ENCODE measurements at places on chromosomes 7 and 10. TPM values are rescaled to one million over a fixed set of nuclear protein-coding genes. Genes with fewer than 3 reads are reported as not detected.

GRCh38 chr7:49166441-49166840 lies 242.1 kb downstream of the CDC14C start:
- no peak for DNase-seq

DNA sequence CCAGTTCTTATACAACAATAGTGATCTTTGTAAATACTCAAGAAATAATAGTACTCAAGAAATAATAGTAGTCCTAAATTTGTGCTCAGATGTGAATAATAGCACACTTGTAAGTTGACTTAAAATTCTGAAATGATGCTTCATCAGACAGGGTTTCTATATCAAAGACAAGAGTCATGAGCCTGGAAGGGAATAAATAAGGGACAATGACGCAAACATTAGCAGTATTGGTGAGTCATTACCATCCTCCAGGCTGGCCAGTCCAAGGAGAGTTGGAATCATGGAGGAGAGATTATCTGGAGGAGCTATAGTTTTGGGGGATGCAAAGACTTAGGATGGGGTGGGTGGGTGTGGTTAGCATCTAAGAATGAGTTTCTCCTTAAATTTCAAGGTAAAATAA lies 6.1 kb upstream of the SH3PXD2A start:
- DNase-seq = no peak

DNA sequence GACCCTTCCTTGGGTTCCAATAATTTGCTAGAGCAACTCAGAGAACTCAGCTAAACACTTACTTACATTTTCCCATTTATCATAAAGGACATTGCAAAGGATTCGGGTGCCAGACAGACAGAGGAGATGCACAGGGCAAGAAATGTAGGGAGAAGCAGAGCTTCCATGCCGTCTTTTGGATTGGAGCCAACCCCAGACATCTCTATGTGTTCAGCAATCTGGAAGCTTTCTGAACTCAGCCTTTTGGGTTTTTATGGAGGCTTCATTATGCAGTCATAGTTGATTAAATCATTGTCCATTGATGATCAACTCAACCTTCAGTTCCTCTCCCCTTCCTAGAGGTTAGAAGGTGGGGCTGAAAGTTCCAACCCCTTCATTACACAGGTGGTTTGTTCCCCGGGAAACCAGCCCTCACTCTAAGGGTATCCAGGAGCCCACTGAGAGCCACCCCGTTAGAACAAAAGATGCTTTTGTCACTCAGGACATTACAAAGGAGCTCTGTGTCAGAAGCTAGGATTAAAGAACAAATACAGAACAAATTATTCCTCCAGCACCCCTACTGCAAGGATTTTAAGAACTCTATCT lies 211.9 kb upstream of the VSTM2A start:
- no peak for DNase-seq

DNA sequence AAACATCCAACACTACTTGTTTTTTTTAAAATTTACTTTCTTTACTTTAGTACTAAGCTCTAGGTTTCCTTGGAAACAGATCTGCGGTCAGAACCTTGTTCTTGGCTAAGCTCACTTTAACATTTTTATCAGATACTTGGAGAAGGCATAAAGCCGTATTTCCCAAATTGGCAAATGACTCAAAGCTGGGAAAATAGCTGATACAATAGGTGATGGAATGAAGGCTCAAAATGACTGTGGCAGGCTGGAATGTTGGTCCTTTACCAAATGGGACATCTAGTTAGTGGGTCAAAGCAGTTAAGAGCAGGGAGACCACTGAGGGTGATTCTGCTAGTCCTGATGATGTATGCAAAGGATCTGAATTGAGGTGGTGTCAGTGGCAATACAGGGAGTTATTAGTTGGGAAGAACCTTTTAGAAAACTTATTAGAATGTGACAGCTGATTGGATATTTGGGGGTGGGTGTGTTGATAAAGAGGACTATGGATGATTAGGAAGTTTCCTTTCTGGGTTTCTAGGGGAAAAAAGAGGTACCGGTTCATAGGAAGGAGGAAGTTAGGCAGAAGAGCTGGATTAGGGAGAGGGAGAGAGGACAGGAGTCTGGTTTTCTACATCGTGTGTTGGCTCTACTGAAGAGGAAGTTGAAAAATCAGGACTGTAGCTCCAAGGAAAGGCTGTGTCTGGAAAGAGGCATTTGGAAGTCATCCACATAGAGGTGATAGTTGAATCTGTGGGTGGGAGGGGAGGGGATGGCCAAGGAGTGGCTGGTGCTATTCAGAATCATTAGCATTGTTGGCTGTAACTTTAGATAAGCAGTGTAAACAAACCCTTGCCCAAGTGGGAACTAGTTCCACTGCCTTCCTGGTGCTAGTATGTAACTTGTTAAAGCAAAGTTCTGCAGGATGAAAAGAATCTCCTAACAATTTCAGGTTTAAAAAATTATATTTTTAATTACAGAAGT lies 13.1 kb downstream of the PLCE1 start:
- DNase-seq = no peak

- peak; percentile 67 for DNase-seq
Observed at GRCh38 chr7:128425850-128426249, 16.1 kb upstream of the IMPDH1 start.

DNA sequence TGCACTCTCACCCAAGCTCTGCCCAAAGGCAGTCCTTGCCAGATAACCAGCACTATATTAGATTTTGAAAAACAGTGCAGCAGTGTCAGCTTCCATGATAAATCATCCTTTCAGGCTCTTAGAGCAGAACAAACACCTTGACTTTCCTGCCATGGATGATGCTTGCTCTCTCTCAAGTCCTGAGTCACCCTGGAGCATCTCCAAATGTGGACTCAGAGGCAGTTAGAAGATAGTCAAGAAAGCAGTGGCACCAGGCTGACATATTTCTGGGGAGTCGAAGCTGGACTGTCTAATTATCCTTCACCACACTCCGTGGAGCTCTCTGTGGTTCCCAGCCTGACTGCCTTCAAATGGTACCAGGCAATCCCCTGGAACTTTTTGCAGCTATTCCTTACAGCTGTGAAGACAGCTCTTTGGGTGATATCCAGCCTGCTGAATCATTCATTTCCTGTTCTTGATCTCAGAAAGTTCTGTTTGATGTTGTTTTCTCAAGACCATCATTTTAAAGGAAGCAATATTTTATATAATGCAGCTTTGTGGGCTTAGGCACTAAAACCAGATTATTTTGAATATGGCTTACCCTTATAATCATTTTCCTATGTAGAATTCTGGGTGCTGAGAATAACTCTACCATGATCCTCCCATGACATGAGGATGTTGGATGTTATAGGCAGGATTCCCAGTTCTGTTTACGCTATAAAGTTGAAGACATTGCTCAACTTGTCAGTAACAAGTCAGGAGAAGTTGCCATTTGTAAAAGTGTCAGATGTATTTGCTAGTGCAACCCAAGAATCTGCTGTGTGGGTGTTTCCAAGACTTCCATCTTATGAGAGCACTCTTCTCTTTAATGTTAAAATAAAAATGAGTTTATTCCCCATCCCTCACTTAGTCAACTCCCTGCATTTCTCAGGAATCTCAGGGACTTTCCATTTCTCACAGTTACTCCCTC lies 233.8 kb downstream of the C7orf25 start:
- DNase-seq = no peak

SUGCT gene
- 2.2 TPM for total RNA-seq

MET gene
- total RNA-seq = not detected

Data from naive thymus-derived CD4-positive, alpha-beta T cell (primary cell).